HCT116 (cell line): ENCODE measurements at places on chromosomes 7 and 10.

DNA sequence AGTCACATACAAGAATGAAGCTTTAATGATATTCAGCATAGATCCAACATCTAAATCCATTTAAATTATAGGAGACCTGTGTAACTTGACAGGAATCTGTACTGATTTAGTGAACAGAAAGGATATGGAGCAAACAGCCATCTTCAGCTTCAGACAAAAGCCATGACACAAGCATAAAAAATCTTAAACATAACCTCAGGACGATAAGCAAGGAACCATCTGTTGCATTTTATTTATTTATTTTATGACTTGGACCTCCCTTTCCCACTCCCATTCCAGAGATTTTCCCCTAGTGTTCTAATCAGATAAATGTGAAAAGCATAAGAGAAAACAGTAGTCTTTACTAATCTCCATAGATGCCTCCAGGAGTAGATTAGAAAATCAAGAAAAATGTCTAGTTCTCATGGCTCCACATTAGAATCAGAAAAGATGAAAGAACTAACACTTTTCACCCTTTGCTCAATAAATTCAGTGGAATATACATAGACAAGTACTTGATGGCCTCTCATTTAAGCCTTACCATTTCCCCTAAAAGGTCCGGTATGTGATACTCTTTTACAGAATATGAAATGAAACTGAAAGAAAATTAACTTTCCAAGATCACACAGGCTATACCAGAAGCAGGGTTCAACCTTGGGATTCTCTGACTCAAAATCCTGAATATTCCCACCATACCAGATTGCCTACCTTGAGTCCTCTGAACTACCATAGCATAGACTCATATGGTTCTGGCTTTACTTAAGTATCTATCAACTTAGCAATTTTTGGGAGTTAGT lies 15.2 kb downstream of the CACNA2D1 start:
- no peak for DNase-seq

DNA sequence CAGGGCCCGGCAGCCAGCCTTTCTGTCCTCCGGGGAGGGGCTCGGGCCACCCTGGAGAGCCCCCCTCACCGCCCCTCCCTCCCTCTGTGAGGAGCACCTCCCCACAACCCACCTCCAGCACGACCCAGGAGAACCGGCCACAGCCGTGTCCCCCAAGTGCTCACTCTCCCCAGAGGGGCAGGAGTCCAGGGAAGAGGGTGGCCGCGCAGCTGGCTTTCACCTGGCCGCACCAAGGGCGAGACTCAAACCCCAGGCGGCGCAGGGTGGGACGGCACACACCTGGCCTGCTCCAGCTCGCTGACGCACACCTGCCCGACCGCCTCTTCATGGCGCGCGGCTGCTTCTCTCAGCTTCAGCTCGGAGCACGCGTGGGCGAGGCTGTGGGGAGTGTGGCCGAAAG lies 73.4 kb downstream of the CFAP46 start:
- DNase-seq, result no peak

DNA sequence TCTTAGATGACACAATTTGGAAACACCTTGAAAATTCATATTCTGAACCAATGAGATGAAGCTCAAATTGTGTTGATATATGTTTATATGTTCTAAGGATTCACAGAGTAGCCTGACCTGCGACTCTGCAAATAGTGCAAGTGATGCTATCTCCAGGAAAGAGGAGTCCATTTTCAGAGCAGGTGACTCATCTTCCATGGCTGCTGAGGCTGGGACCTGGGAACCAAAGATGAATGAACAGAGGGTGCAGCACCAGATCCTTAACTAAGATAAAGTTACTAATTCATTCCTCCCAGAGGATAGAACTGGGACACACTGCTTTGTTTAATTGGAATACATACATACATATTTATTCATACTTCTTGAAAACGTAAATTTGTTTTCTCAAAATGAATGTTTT lies 240.6 kb upstream of the SEMA3C start:
- DNase-seq, result peak; percentile 13

- peak; percentile 93 for DNase-seq
Measured at GRCh38 chr10:100370714-100371481, 23.9 kb downstream of the SCD start.

- DNase-seq, result no peak
Measured at GRCh38 chr7:104982308-104983075, 31.5 kb upstream of the KMT2E start.

- peak; percentile 12 for DNase-seq
Measured at GRCh38 chr7:21140622-21141021, 287.3 kb upstream of the SP4 start.

- DNase-seq, result no peak
Measured at GRCh38 chr7:159154243-159154642, 9.6 kb upstream of the VIPR2 start.

DNA sequence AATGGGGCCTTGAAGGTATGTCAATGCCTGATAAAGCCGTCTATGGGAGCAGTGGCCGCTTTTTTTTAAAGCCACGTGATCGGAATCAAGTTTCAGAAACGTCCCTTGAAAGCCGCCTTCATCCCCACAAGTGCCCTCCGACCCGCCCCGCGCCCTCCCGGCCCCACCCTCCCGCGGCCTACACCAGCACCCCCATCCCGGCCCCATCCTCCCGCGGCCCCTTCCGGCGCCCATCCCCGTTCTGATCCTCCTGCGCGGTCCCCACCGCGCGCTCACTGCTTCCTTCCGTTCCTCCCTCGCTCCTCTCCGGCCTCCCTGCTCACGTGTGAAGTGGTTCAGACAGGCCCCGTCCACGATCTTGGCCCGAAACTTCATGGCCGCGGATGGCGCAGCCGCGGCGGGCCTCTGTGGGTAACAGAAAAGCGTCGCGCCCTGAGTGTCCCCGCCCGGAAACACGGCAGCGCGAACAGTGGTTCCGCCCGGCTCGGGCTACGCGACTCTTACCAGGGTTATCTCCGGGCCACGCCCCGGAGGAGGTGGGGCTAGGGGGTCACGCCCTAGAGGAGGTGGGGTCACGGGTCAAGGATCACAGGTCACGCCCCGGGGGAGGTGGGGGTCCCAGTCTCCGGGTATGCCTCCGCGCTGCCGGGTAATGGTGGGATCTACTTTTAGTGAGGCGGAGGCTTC lies at the start of gene HUS1:
Gene HUS1 (minus strand): TSS at position 471 of the 687 bp plus-strand sequence. CDS start 96 bp downstream, at position 375.
- DNase-seq, result peak; percentile 78

DNA sequence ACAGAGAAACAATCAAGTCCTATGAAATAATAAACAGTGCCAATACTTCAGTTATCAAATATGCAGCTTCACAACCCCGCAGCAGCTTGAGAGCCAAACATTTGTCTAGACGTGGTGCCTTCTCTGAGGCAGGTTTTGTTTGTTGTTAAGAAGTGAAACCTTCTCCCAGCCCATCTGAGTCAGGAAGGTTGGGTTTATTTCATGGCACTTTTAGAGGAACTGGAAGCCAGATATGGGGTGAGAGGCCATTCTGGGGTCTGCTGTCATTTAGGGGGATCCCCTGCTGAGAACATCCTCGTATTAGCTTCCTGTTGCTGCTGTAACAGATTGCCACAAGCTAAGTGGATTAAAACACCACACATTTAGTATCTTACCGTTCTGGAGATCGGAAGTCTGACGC lies 113.6 kb downstream of the GRK5 start:
- no peak for DNase-seq

DNA sequence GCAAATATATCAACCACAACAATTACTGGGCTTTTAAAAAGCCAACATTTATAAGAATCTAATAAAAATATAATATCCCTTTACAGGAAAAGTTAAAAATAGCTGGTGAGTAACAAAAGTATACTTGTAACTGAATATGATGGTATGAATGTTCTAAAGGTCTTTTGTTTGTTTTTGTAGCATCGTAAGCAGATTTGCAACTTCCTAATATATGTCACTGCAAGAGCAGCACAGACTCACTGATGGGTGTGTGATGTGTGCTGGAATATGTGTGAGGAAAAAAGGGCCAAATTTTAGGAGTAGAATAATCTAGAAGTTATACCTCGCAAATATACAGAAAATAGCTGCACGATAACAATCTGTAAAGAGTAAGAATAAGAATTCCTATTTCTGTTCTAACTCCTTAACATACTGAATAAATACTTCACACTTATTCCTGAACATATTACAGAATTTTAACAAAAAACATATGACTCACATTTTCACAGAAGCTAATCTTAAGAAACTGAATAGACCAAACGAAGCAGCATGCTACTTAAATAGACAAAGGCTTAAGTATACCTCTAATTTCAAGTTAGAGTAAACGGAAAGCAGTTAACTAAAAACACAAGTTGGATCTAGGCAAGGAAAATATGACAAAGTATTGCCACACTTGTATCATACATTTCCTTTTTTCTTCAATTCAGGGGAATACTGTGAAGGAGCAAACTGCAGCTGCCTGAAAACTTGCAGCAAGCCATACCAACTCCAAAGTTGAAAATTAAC lies 9.6 kb downstream of the ETV1 start:
- DNase-seq, result no peak

- DNase-seq, result no peak
Measured at GRCh38 chr7:151252961-151253711, 4.6 kb upstream of the SMARCD3 start.

DNA sequence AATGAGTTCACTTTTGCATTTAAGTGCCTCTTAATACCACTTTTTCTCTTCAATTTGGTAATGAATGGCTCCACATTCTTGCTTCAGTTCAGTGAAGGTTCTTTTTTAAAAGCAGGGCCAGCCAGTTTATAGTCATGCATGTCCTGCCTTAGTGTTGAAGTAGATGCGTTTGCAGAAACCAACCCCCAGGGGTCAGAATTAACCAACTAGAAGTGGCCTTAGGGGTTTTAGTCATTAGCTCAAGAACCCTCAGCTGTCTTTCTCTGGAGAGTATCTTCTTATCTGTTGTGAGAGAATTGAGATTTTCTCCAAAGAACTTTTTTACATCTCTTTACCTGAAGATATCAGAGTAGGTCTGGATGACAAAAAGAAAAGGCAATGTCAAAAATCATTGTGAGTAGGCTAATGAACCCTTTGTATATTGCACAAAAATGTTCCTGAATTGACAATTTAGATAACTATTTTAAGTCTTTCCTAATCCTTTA lies 82.2 kb downstream of the PIK3CG start:
- DNase-seq, result peak; percentile 68

DNA sequence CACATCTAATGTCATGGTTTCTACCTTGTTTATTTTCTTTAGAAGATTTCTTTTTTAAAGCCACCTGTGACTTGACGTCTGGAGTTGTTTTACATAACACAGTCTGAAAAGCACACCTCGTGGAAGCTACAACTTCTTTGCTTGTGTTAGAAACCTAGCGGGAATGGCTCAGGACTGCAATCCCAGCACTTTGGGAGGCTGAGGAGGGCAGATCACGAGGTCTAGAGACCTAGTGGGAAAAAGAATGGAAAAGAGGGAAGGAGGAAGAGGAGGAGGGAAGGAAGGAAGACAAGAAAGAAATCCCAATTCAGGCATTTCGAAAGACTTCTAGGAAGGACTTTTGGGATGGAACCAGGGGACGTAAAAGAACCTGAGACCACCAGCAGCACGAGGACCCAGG lies 146.3 kb upstream of the CELF2 start:
- no peak for DNase-seq

- no peak for DNase-seq
Measured at GRCh38 chr7:11193131-11193867, 219.6 kb downstream of the PHF14 start.

DNA sequence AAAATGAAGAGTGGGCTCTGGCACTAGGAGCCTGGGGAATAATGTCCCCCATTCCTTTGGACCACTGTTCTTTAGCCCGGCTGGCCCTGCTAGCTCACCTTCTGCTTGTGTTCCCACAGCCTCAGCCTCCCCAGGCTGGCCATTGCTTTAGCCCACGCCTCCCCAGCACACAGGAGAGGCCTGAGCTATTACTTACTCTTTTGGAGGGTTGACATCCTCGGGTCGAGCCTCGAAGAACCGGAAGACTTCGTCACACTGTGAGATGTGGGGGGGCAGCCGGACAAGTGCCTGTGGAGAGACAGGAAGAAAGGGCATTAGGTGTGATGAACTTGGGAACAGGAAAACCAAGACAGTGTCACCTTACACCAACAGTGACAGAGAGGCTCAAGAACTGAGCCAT lies 131.3 kb downstream of the SH3PXD2A start:
- no peak for DNase-seq

DNA sequence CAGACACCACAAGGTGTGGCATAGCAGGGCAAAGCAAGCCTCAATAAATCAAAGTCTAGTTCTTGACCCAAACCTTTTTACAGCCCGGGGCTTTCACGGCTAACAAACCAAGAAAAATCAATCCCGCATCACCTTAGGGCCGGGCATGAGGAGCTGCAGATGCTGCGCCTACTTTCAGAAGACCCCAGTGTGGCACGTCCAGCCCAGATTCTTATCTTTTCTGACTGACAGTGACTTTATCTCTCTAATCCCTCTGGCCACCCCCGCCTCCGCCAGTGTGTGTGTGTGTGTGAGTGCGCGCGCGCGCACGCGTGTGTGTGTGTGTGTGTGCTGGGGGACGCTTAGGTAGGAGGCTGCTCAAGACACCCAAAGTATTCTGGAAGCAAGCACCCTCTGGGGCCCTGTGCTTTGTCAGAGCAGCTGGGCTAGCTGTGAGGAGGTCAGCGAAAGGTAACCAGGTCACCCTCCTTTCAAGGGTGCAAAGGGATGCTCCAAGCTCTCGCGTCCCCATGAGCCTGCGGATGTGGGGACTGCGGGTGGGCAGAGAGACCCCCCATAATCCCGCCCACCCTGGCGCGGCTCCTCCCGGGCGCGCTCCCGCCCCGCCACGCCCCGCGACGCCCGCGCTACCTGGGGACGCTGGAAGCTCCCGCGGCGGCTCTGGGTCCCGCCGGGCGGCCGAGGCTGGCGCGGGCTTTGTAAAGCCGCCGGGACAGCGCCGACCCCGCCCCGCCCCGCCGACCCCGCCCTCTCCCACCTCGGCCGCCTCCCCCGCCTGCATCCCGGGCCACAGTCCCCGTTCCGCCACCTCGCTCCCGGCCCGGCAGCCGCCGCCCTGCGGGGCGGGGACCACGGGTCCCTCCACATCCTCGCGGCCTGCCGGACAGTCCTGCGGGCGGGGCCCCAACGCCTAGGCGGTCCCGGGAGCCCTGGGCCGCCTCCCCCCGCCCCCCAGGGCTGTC lies 57.1 kb upstream of the RHOBTB1 start:
- no peak for DNase-seq

DNA sequence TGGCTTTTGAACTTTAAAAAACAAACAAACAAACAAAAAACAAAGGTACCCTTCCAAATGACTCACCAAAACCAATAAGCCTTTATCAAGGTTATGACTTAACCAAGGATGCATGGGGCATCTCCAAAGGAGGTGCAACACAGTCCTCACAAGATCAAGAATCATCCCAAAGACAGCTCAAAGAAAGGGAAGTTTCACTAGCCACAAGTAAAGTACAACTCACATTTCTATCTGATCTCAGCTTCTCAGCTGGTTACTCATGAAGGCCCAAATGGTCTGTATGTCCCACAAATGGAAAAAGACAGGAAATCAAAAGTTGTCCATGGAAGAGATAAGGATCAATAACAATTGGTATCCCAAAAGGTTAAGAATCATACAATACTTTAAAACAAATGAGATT lies 6.0 kb upstream of the MKLN1 start:
- DNase-seq, result no peak

DNA sequence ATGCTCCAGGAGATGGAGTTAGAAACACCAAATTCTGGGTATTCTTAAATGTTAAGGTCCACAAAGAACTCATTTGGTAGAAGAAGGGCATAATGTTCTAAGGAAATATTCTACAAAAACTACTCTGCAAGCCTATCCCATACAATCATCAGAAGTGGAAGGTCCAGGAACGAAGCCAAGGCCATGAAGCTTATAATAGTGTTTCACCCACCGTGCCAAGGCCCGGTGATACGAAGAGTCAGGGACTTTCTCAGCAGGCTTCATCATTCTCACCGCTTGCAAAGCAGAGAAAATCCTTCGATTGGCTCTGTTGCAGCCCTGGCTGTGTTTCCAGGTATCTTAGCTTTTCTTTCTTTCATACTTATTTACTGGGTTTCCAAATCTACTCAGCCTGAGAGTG lies 351.9 kb upstream of the CELF2 start:
- DNase-seq, result no peak

- DNase-seq, result no peak
Measured at GRCh38 chr10:92688927-92689662, 660 bp upstream of the HHEX start.
